Germinal center (tissue), 1 donor: ENCODE measurements at places on chromosomes 1 and 21.

DNA sequence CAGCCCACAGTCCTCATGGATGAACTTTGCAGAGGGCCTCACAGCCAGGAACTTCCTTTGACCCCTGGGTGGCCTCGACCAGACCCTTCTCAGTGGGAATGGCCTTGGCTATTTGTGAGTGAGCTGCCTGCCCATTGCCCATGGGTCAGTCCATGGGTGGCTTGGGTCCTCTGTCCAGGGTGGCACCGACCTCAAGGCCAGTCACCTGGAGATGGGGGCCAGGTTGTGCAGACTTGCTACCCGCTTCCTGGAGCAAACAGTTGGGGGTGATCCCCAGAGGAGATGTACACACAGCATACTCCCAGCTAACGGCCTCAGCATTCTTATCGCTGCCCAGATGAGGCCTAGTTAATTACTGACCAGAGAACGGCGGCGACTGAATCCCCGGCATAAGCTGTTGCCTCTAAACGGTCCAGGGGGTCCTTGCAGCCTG is 23.1 kb upstream of the IFNLR1 start:
- DNase-seq = no peak

GRCh38 chr1:206643118-206643698 is 7.9 kb downstream of the DYRK3 start:
- DNase-seq = no peak

GRCh38 chr1:237814319-237814924 is 76.3 kb downstream of the ZP4 start:
- DNase-seq = no peak

GRCh38 chr1:27414091-27414490 is 21.7 kb downstream of the GPR3 start:
- no peak for DNase-seq

DNA sequence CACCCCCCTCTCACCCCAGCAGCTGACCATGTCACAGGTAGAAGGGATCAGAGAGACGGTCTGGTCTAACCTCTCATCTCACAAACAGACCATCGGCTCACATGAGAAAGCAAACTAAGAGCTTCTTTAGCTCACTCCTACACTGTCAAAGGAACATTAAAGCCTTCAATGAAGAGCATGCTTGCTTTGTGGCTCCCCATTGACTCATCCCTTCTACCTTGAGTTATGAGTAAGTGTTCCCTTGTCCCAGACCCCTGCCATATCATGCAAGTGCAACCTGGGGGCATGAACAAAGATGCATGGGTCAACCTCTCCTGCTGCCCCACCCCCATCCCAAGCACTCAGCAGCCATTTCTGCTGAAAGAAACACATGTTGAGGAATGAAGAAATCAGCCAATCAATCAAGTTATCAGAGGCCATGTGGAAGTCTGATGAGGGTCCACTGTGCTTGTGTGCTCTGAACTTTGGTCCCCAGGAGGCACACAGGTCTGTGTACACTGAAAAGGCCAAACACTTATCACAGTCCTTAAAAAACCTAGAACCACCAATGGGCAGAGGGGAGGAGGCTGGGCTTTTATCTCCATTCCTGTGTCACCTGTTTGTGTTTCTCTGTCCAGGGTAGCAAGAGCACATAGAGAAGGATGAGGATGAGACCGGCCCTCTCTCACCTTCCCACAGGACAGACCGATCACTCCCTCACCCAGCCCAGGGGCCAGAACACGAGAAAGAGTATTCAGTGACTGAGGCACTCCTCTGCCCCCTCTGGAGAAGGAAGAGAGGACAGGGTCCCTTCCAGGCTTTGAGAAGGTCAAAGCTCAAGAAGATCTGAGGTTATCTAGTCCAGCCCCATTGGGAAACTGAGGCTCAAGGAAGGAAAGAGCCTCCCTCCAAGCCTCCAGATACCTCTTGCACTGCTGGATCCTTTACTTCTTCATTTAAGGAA is 9.5 kb downstream of the ETNK2 start:
- no peak for DNase-seq

DNA sequence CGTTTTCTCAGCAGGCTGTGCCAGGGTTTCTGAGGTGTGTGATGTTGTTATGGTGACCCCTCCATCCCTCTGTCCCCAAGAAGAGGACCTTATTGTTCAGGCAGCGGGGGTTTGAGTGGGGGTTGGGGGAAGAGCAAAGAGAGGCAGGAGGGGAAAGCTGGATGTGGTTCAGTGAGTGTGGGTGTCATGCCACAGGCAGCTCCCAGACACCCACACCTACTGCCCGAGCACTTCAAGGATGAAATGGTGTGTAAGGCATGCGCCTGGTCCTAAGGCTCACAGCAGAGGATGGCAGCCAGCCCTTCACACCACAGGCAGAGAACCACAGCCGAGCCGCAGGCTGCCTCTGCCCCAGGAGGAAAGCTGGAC is 49.9 kb upstream of the STUM start:
- no peak for DNase-seq

DNA sequence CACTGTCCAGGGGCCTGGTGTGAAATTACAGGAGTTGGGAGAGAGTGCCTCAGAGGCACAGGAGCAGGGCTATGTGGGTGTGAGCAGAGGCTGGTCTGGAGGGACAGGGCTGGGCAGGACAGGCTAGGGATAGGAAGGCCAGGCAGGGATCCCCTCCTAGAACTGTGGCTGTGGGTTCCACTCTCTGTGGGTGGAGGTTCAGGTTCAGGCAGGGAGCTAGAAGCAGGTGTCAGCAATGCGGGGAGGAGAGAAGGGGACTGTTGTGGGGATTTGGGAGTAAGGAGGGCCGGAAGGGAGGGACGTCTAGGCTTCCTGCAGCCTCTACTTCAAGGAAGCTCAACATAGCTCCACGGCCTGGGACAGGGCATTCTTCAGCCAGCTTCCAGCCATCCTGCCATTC is 8.3 kb upstream of the GPR61 start:
- no peak for DNase-seq

GRCh38 chr1:246878551-246878950 is 53.2 kb downstream of the AHCTF1 start:
- DNase-seq = no peak

- no peak for DNase-seq
These were observed 28.0 kb upstream of the DNASE2B start for GRCh38 chr1:84370266-84370665.

DNA sequence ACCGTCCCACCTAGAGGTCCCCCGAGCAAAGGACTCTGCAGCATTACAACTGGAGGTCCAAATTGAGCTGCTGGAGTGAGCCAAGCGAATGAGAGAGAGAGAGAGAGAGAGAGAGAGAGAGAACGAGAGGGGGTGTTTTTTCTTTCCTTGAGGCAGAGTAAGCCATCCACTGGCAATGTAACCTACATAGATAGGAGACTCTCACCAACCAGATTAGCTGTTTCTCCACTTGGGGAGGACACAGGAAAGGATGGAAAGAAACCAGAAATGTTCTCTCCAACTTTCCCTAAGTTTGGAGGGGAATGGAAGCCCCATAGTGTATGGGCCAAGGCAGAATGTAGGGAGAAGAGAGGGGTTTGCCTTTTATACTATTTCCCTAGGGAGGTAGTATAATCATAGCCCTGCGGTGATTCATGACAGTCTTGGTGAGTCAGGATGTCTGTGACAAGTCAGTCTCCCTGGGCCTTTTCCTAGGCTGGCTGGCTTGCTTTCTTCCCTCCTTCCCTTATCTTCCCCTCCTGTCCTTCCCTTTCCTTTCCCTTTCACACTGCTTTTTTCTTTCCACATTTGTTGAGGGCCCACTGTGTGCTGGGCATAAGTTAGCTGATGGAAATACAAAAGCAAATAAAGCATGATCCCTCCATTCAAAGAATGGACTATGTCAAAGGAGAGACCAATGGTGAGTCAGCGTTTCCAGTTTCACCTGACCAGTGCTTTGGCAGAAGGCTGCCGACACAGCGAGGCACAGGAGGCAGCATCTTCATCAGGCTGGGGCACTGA is 7.1 kb downstream of the FNDC7 start:
- DNase-seq = no peak

GRCh38 chr1:209809611-209810010 is 3.7 kb upstream of the IRF6 start:
- DNase-seq = no peak

- no peak for DNase-seq
These were observed 53.5 kb upstream of the DUSP10 start for GRCh38 chr1:221795380-221795779.

DNA sequence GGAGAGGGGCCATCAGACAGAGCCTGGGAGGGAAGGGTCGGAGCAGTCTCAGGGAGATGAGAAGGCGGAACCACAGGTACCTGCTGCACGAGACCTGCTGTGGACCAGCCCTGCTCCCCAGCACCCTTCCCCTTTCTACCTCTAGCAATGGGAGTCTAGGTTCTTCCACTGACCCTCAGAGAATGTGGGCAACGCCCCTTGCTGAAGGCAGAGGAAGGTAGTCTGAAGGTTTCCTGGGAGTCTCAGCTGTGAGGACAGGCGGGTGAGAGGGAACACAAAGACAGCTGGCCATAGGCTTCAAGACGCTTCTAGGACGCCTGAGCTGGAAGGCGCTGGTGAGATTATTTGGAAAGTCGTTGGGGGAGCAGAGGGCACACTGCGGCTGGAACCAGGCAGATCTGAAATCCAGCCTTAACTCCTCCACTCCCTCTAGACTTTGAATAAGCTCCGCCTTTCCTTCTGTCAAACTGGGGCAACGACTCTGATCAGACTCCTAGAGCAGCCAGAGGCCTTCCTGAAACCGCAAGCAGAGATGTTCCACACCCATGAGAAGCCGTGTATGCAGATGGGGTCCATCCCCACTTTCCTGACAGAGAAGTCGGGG is 18.1 kb downstream of the SLC45A3 start:
- no peak for DNase-seq

GRCh38 chr1:85572574-85572973 is 8.0 kb upstream of the CCN1 start:
- no peak for DNase-seq

GRCh38 chr1:175435392-175435791 is 242.8 kb upstream of the KIAA0040 start:
- no peak for DNase-seq

DNA sequence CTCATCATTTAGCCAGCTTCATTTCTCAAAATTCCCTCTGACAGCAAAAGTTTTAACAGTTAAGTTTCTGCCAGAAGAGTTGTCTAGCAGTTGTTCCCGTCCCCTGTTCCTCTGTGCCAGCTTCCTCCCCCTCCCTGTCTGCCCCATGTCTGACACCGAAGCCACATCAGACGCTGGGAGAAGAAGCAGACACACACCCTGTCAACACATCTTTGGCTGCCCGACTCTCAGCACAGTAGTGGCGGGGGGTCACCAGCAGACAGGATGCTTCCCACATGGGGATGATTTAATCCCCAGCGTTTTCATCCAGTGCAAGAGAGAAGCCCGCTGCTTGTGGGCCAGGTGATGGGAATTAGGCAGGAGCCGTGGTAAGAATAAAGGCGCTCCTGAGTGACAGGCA is 379.4 kb upstream of the RUNX1 start:
- no peak for DNase-seq

- no peak for DNase-seq
These were observed 150.8 kb downstream of the RRAGC start for GRCh38 chr1:38708701-38709258.

DNA sequence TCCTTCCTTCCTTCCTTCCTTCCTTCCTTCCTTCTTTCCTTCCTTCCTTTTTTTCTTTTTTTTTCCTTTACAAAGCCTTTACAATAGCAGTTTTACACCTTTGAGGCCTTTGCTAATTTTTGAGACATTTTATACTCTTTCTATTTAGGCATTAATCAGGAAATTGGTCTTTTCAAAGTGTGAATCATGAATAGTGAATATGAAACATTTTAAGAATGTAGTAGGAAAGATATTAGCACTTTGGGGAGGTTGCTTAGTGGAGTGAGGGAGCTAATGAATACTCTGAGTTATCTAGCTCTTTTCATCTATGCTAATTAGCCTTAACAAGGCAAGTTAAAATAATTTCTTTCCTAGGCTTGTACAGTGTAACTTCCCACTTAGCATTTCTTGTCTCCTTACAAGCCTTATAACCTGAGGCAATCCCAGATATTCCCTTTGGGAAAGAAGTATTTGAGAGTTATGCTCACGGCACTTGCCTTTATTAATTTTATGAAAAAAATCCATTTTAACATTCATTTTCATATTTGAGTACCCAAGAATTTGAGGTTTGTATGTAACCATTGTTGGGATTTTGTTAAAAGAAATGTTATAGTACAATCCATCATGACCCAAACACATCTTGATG is 122.6 kb downstream of the NTNG1 start:
- DNase-seq = no peak

DNA sequence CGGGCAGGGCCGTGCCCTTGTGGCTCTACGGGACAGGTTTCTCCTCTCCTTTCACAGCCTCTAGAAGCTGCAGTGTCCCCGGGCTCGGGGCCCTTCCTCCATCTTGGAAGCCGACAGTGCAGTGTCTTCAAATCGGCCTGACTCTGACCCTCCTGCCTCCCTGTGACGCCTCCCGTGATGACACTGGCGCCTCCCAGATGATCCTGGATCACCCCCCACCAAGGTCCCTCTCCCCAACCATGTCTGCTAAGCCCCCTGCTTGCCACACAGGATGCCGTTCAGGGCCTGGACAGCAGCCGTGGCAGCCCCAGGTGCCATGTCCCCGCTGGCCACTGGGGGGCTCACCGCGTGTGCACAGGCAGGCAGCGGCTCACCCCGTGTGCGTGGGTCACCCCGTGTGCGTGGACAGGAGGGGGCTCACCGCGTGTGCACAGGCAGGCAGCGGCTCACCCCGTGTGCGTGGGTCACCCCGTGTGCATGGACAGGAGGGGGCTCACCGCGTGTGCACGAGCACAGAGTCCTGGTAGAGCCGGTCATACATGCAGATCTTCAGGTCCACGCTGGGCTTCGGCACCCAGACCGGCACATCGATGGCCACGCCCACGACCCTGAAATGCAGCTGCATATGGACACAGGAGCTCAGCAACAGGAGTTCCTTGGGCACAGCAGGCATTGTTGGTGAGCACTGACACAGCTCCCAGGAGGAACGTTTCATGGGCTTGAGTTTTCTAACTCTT is 24.9 kb upstream of the TMEM52 start:
- peak; percentile 57 for DNase-seq

DNA sequence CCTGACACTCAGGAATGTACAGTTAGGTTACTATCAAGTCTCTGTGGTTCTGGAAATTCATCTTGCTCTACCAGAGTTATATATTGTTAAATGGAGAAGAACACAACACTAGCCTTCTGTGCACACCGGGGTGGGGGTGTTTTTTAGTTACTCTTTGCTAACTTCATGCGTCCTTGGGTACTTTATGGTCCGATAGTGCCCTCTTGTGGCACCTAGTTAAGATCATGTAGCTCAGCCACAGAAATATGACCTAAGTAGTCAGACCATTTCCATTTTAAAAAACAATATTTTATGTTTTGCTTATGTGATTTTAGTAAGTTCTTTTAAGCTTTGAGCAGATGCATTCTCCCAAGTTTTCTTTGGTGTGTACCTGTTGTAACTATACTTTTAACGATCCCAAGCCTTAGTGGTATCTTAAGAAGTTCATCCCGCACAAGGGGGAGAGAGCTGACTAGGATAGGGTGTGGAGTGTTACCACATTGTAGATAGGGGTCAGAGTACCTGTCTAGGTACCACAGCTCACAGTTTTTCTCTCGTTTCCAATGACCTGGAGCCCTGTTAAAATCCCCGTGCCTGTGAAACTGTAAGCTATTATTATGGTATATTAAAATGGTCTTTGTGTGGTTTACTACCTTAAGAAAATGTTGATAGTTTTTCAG is 20.6 kb upstream of the SH3D21 start:
- DNase-seq = peak; percentile 83
